ENCODE measurements at places on chromosomes 1 and 21.

DNA sequence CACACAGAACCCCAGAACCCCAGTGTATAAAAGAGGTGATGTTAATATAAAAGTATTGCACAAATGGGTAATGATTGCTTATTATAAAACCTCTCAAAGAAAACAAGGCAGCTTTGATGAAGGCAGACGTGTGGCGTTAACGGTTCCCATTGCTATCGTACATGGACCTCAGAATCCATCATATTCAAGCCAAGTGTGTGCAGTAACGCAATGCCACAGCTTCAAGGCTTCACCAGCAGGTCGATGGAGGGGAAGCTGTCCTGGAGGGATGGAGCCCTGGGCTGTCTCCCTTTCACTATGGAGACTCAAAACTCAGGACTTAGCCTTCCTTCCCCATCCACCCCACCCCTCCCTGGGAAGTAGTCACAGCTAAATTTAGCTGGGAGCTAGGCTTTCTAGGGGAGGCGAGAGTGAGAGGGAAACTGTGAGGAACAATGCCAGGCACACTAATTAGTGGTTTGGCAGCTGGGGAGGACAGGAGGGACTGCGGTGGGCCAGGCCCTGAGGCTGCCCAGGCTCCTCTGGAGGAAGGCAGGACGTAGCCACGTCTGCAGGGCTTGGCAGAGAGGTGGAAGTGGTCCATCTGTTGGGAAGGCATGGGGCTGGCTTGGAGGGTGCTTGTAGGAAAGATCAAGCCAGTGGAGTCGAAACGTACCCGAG, 121.2 kb downstream of the HMGB4 start:
- no peak for DNase-seq

DNA sequence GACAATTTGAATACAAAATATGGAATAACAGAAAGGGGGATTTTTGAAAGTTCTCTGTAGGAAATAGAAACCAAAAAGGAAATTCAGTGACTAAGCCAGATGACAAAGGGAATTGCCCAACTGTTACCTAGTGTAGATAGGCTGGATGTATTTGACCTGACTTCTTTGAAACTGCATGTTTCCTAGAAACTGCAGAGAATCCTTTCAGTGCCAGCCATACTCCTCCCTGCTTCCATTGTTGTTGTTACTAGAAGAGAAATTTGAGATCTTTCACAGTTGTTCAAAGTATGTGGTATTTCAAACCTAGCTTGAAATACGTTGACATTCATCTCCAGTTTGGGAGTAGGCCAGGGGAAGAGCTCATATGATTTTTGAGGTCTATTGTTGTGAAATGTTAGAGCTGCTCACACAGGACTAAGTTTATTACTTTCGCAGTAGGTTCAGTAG, 1.8 kb upstream of the GBP5 start:
- DNase-seq, result no peak

- peak; percentile 11 for DNase-seq
Measured at GRCh38 chr21:45988366-45989347, 7.1 kb downstream of the COL6A1 start.

GRCh38 chr1:44905276-44905675, 62.2 kb upstream of the PTCH2 start:
- DNase-seq, result no peak

DNA sequence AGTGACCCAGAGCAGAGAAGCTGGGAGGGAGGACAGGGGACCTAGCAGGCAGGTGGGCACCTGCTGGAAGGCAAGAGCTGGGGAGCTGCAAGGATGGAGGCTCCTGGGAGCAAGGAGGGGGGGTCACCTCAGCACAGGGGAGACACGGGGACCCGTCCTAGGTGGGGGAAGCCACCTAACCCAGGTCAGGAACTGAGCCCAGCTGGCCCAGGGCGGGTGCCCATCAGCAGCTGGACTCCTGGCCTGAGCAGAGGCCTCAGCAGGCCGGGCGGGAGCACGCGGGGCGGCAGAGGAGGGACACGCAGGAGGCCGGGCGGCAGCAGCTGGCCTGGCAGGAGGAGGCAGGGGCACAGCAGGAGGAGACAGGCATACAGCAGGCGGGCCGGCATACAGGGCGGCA, 949 bp downstream of the KRTAP10-1 start:
- no peak for DNase-seq

- no peak for DNase-seq
Measured at GRCh38 chr1:213474054-213474453, 423.0 kb downstream of the RPS6KC1 start.

DNA sequence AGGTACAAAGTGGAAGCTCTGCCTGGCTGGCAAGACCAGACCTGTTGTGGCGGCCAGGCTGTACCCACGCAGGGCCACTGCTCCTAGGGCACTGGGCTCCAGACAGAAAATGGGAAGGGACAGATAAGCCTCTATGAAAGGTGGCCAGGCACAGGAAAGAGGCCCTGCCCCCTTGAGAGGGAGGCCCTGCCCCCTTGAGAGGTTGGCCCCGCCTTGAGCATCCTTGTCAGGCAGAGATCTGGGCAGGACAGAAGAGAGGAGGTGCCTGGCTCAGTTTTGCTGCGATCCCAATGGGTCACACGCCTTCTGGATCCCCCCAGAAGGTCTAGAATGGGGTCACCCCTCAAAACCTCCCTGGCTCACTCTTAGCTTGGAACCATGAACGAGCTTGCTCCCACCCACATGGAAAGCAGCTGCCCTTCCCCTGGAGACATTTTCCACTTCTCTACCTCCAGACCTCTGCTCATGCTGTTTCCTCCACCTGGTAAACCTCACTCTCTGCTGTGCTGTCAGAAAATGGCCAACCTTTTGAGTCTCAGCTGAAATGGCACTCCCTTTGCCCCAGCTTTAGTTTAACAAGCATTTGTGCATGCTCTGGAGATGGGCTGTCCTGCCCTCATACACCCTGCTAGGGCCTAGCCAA, 17.5 kb upstream of the ECE1 start:
- peak; percentile 33 for DNase-seq

DNA sequence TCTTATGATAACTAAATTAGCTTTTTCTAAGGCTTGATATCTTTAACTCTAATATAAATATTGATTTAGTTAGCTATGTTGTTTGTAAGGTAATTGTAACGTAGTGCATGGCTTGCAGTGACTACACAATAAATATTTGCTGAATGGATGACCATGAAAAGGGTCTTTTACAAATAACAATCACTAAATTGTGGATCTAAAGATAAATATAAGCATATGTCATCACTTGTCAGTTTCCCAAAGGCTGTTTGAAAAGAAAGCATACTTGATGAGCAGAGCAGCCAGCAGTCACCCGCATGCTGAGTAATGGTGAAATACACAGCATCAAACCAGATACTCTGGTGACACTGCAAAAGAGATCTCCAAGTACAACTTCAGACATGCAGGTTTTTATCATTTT, 92.5 kb upstream of the FMN2 start:
- DNase-seq, result no peak

DNA sequence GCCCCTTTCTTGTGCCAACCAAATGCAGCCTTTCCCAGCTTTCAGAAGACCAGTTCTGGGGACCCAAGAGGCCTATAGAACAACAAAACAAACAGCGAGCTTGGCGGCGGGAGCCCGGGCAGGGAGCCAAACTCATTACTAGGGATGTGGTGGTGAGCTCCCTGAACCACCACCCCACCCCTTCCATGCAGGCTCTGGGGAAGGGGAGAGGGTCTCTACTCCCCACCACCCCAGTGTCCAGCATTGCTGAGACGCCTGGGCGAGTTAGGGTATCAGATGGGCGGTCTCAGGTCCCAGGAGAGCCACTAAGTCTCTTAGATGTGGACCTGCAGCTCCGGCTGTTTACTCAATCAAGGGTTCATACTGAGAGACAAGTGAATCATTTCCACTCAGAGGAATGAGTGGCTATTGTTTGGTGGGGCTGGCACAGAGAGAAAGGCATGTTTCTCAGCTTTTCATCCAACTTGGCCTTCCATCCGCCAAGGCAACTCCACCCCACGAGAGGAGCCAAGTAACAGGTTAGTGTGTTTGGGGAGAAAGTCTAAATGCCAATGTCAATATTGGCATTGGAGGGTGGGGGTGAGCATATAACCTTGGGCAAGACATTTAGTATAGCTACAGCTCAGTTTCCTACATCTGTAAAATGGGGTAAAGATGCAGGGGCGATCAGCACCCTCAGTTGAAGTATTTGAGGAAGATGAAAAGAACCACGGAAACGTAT, 40.9 kb downstream of the PLXNA2 start:
- no peak for DNase-seq

GRCh38 chr1:58895082-58895481, 111.2 kb upstream of the JUN start:
- no peak for DNase-seq

- no peak for DNase-seq
Measured at GRCh38 chr1:245648749-245649522, 494.2 kb downstream of the KIF26B start.

GRCh38 chr1:10615332-10615731, 140.6 kb downstream of the PEX14 start:
- no peak for DNase-seq

GRCh38 chr21:41954654-41955499, 1.1 kb upstream of the C2CD2 start:
- no peak for DNase-seq

DNA sequence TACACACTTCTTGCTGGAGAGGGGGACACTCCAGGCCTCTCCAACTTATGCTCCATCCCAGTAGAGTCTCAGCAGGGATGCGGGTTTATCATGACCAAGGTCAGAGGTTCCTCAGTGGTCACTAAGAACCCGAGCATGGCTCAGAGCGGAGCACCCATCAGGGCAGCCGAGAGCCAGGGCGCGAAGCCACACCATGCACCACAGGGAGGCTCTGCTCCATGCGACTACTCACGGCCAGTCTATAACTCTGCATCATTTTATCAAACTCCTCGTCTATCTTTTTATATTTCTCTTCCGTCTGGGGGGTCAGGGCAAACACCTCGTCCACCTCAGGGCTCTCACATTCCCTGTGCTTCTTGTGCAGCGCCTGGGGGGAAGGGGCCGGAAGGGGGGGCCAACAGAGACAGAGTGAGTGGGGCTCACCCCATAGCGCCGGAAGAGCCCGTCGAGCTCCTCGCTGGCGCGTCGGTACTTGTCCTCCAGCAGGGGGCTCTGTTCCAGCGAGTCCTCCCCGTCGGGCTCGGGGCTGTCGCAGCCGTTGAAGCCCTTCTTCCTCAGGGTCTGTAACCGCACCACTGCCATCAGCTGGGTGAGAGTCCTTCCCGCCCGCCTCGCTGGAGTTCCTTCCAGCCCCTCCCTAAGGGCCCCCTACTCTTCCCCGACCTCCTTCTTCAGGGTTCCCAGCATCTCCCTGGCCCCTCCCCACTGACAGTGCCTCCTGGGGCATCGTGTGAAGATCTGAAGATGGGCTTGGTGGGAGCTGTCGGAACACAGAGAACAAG, 20.0 kb downstream of the MEF2D start:
- peak; percentile 77 for DNase-seq

GRCh38 chr1:26890467-26890796, 349 bp upstream of the GPN2 start:
- DNase-seq, result no peak

GRCh38 chr1:91835087-91835521, 50.8 kb downstream of the TGFBR3 start:
- DNase-seq, result no peak

DNA sequence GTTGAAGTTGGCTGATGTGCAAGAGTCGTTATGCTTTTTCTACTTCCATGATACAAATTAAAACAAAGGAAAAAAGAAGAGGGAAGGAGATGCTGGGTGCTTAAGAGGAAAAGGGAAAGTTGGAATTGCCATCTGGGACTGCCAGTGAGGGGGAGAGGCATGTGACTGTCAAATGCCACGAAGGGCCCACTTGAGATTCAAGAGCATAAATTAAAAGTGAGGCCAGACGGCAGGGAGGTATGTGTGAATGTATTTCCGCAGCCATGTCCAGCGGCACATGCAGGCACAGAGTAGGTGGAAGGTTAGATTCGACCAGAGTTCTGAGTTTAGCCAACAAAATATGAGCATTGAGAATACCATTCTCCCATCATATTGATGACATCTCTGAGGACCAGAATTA, 32.0 kb downstream of the NFASC start:
- DNase-seq, result no peak

DNA sequence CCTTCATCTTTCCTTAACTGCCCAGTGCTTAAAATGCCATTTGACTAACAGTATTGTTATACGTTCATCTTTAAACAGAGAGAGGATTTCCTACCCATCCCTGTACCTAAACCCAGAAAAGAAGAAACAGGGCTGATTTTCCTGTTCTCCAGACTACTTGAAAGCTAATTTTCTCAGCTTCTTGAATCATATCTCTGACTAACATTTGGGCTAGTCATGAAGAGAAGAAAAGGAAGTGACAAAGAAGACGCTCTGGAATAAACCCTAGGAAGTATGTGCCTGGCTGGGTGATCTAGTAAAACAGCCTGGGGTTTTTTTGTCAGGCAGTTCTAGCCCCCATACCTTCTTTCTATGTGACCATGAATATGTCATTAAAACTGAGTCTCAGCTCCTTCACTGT, 44.8 kb upstream of the SGIP1 start:
- DNase-seq, result no peak

GRCh38 chr21:38777015-38777414, 28.7 kb upstream of the ETS2 start:
- DNase-seq, result no peak
